ENCODE measurements at places on chromosomes 3 and 15.
A peak's percentile ranks its signal among the peaks of the same experiment; 100 is the strongest.

GRCh38 chr15:90879730-90880366, 4.5 kb upstream of the FES start:
- no peak for DNase-seq

- no peak for DNase-seq
These were observed 8.5 kb downstream of the EOMES start for GRCh38 chr3:27713435-27714145.

- DNase-seq: no peak
These were observed 168.8 kb upstream of the TTC14 start for GRCh38 chr3:180433152-180433551.

GRCh38 chr3:128067489-128067888, 15.3 kb downstream of the SEC61A1 start:
- no peak for DNase-seq

DNA sequence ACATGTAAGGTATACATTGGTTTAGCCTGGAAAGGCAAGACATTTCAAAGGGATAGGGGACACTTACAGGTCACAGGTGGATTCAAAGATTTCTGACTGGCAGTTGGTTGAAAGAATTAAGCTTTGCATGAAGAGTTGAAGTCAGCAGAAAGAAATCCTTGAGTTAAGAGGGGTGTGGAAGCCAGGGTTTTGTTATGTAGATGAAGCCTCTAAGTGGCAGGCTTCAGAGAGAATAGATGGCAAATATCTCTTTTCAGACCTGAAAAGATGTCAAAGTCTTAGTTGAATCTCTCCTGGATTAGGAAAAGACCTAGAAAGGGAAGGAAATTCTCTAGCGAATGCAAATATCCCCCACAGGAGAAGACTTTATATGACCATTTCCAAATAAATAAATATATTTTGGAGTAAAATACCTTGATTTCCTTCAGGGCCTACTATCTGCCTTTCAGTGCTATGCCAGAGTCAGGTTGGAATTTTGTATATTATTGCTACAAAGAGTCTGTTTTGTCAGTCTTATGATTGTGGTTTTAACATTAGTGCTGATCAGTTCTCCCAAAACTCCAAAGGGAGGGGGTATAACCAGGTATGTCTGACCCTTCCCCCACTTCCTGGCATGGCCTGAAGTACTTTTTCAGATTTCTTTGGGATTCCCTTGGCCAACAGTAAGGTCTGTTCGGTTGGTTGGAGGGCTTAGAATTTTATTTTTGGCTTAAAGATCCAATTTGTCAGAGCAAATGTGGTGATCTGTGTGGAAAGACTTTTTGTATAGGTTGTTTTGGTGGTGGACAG, 286.4 kb downstream of the LRTM1 start:
- no peak for DNase-seq

DNA sequence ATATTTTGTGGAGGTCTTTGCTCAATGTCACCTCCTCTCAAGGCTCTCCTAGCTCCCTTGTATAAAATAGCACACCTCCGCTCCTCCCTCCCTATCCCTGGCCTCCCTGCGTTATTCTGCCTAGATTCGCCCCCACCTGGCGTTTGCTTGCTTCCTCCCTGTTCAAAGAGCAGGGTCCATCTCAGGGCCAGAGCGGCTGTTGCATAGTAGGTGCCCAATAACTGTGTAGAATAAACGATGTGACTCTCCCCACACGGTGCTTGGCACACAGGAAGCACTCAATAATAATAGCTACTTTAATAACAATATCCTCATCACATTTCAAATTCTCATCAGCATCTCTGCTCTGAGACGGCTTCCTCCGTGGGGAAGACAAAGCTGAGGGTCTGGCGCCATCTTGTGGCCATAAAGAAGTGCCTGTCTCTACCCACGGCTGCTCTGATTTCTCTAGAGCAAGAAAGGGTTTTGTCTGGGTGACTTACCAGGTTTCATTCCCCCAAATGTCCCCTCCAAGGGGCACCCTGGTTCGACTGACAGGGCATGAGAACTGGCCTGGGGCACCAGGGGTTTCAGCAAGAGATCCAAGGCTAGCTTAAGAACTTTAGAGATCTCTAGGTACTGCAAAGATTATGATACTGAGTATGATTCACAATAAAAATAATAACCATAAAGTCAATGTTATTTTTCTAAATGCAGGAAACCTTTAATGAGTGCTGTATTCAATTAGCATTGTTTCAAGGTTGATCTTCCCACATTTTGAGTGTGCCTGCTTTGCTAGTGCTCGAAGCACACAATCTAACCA, 16.1 kb downstream of the CD276 start:
- peak; percentile 42 for DNase-seq

GRCh38 chr3:111667621-111668239, 72.6 kb upstream of the ZBED2 start:
- DNase-seq: no peak

GRCh38 chr3:191353022-191353777, 22.9 kb upstream of the UTS2B start:
- DNase-seq: no peak

- no peak for DNase-seq
These were observed 160.6 kb upstream of the IQSEC1 start for GRCh38 chr3:13233487-13234485.

GRCh38 chr15:29696950-29697738, 125.1 kb downstream of the TJP1 start:
- DNase-seq: no peak

DNA sequence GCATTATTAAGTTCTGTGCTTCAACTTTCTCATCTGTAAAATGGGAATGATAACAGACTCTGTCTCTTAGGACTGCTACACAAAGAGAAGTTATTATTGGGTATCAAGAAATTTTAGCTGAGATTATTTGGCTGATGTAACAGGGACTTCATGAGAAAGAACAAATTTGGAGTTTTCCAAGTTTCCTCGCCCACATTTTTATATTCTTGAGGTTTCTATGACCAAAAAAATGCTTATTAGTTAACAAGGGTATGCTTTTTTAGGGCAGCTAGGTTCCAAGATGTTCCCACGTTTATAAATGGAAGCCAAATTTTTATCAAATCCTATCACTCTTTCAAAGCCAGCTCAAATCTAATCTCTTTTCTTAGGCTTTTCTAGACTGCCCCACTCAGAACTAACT, 50.6 kb upstream of the C3orf80 start:
- DNase-seq: no peak

DNA sequence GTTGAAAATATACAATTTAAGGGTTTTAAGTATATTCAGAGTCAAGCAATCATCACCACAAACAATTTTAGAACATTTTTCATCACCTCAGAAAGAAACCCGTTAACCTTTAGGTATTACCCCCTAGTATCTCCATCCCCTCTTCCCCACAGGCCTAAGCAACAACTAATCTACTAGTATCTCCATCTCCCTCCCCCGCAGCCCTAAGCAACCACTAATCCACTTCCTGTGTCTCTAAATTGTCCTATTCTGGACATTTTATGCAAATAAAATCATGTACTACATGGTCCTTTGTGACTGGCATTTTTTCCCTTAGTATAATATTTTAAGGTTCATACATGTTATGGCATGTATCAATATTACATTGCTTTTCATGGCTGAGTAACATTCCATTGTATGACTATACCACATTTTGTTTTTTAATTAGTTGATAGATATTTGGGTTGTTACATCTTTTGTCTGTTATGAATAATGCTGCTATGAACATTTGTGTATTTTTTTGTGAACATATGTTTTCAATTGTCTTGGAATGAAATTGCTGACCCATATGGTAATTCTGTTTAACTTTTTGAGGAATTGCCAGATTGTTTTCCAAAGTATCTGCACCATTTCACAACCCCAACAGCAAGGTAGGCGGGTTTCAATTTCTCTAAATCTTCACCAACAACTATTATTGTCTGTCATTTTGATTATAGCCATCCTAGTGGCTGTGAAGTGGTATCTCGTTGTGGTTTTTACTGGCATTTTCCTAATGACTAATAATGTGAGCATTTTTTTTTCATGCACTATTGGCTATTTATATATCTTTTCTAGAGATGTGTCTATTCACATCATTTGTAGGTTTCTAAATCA, 215.6 kb upstream of the CD96 start:
- DNase-seq: no peak

GRCh38 chr3:121481106-121481880, 64.5 kb downstream of the POLQ start:
- no peak for DNase-seq

DNA sequence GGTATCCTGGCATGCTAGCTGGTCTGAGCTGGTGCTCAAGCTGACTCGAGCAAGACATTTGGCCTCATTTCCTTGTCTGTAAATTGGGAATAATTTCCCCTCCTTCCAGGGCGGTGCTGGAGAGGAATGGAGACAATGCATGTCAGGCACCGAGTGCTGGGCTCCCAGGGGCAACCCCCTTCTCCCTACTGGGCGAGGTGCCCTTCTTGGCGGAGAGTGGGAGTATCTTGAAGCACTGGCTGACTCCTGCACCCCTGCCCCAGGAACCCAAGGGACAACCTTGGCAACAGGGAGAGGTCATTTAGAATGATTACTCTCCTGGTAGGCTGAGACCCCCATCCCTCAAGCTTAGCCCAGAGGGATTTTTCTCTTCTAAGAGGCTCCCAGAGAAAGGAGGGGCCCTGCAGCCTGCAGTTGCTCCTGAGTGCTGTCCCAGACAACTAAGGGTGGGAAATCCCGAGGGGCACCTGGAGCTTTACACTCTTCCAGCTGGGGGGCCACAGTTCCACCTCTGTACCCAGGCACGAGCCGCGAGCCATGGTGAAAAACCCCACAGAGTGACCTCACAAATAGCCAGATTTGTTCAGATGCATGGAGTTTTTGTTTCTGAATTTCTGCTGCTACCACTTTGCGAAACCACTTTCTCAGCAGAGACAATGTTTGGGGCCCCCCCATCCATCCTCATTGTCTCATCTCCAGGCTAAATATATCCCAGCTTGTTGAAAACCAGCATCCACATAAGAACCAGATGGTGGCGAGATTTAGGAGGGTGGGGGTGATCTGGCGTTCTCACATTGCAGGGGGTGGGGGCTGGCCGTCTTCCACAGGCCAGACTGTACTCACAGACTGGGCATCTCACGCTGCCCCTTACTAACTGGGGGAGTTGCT, 44.8 kb downstream of the ABTB1 start:
- no peak for DNase-seq

DNA sequence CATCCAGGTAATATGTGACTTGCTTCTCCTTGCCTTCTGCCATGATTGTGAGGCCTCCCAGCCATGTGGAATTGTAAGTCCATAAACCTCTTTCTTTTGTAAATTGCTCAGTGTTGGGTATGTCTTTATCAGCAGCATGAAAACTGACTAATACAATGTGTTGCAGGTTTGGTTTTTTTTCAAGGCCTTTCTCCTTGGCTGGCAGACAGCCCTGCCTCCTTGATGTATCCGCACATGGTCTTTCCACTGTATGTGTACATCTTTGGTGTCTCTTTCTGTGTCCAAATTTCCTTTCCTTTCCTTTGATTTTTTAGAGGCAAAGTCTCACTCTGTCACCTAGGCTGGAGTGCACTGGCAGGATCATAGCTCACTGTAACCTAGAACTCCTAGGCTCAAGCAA, 260.1 kb downstream of the TUSC7 start:
- DNase-seq: no peak

DNA sequence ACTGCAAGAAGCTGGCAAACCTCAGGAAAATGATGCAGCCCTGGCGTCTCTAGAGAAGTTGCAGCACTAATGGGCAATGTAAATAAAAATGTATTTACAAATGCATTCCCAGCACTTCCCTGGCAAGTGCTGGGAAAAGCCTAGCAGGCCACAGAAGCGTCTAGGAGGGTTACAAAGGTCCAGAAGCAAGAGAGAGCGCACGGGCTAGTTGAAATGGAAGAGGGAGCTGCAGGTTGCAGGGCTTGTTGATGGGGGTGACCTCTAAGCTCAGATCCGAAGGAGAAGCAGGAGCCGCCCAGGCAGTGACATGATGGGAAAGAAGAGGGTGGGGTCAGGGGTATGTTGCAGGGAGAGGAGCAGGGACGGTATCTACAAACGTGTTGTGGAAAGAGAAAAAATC, 2.7 kb upstream of the KNL1 start:
- no peak for DNase-seq

DNA sequence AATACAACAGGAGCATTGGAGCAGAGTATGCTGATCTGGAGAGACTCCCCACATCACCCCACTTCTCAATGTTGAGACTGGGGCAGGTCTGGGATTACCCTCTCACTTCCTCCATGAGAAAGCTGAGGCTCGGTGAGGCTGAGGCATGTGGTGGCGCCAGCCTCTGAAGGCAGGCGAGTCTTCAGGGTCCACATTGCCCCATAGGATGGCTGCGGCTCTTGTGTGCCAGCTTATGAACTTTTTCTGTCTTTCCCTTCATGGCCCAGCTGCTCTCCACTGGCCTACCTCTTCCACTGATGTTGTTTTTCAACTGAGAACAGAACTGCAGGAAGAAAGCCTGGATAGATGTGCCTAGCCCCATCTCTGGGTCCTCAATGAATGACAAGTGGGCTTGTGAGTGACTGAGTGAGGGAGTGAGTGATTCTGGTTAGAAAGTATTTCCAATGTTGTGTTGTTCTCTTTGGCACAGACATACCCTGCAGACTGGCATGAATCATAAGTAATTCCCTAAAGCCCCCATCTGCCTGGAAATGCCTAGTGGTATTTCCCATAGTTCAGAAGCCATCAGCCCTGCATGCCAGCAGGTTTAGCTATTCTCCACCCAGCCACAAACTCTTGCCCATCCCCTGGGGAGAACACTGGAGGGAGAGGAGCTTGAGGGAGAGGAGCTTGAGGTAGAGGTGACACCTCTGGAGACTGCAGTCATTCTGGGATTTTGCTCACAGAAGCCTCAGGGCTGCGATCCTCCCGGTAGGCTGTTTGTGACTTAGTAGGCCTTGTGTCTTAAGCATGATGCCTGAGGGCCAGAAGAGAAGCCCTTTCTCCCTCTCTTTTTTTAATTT, 56.9 kb downstream of the AMOTL2 start:
- no peak for DNase-seq

- no peak for DNase-seq
These were observed 5.1 kb upstream of the KLHL6 start for GRCh38 chr3:183560607-183561006.

DNA sequence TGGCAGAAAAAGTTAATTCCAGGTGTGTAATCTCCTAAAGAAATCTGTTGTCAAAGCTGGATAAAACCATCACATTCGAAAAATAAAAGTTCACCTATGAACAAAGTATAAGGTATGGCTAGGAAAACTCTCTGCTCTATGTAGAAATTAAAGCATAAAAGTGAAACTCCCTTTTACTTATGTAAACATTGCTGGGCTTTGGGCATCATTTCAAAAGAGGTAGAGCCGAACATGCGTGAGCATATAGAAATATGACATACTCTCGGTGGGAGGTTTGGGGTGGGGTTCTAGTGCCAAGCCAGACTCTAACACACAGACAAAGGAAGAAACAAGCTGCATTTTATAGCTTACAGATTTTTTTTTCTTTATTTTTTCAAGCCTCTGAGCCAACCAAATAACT, 306.8 kb upstream of the ATP11B start:
- DNase-seq: peak; percentile 69

- DNase-seq: no peak
These were observed 4.1 kb upstream of the STAB1 start for GRCh38 chr3:52490939-52491526.

DNA sequence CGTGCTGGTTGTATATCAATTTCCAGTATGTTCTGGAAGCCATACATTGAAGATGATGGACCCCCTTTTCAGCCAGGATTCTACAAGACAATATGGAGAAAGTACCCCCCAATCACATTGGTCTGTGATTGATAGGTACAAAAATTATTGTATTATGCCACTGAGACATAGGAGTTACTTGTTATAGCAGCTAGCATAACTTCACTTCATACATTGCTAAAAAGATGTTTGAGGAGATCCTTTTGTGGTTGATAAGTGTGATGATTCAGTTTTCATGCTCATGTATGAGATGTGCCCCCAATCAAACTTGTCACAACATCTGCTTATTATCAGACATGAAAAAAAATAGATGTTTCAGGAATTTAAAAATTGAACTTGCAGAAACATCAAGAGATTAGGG, 66.0 kb downstream of the GPD1L start:
- DNase-seq: no peak

GRCh38 chr3:136642711-136643110, 109.5 kb downstream of the STAG1 start:
- no peak for DNase-seq

All from NCI-H2081 treated with DMSO at 0.1 percent for 48 hours (cell line).